ENCODE measurements at places on chromosomes 3 and 15. TPM values are rescaled to one million over a fixed set of nuclear protein-coding genes. Genes with fewer than 3 reads are reported as not detected.

The CACNA2D3 gene
- 2.6 TPM for total RNA-seq

The LRRC31 gene
- total RNA-seq: not detected

The IL20RB gene
- 4.4 TPM for total RNA-seq

The CYP8B1 gene
- total RNA-seq: not detected

The FOXB1 gene
- total RNA-seq: not detected

The TIGIT gene
- total RNA-seq: 0.32 TPM

The RTP3 gene
- not detected for total RNA-seq
